ENCODE measurements at places on chromosomes 3 and 15. TPM values are rescaled to one million over a fixed set of nuclear protein-coding genes. Genes with fewer than 3 reads are reported as not detected.

VILL gene
- 9.5 TPM for polyA plus RNA-seq

RTF1 gene
- polyA plus RNA-seq: 27.8 TPM

RBMS3 gene
- polyA plus RNA-seq: 5.6 TPM

UNC13C gene
- 24.7 TPM for polyA plus RNA-seq

CCR3 gene
- not detected for polyA plus RNA-seq

GOLGA8S gene
- polyA plus RNA-seq: 15.5 TPM

SAMMSON gene
- polyA plus RNA-seq: 3.3 TPM

GOLGA8G gene
- 28.8 TPM for polyA plus RNA-seq

SHF gene
- polyA plus RNA-seq: 13.2 TPM

GUCA1C gene
- 1.1 TPM for polyA plus RNA-seq

LMAN1L gene
- polyA plus RNA-seq: 2.2 TPM

SCAMP2 gene
- 130 TPM for polyA plus RNA-seq

MYLK gene
- 151 TPM for polyA plus RNA-seq

ARHGEF26 gene
- 14.7 TPM for polyA plus RNA-seq

AGTR1 gene
- 4.8 TPM for polyA plus RNA-seq

ANKUB1 gene
- polyA plus RNA-seq: 2.5 TPM

ACAD9 gene
- polyA plus RNA-seq: 49.5 TPM

UBL7 gene
- polyA plus RNA-seq: 104 TPM

SLC28A1 gene
- 0.26 TPM for polyA plus RNA-seq

ZWILCH gene
- polyA plus RNA-seq: 77.5 TPM

ACP3 gene
- 2.6 TPM for polyA plus RNA-seq

GPR171 gene
- 0.22 TPM for polyA plus RNA-seq

MASP1 gene
- polyA plus RNA-seq: 3.6 TPM

ASB14 gene
- polyA plus RNA-seq: not detected

THOC7 gene
- 85.5 TPM for polyA plus RNA-seq

AP3B2 gene
- polyA plus RNA-seq: 22.9 TPM

SUCNR1 gene
- polyA plus RNA-seq: 0.42 TPM

ZNF774 gene
- 5.6 TPM for polyA plus RNA-seq

FOXB1 gene
- 7.4 TPM for polyA plus RNA-seq

GATM gene
- 147 TPM for polyA plus RNA-seq

GLDN gene
- 0.61 TPM for polyA plus RNA-seq

CAMKV gene
- 4.0 TPM for polyA plus RNA-seq

NISCH gene
- polyA plus RNA-seq: 166 TPM

ARIH2 gene
- 106 TPM for polyA plus RNA-seq

GOLGA6L4 gene
- 11.1 TPM for polyA plus RNA-seq

TERC gene
- not detected for polyA plus RNA-seq

LRRC3B gene
- polyA plus RNA-seq: 24.2 TPM

ZDHHC19 gene
- polyA plus RNA-seq: 112 TPM

SH3GL3 gene
- polyA plus RNA-seq: 112 TPM

SCAMP5 gene
- 27.4 TPM for polyA plus RNA-seq

CHRD gene
- 4.3 TPM for polyA plus RNA-seq

ZFAND6 gene
- 251 TPM for polyA plus RNA-seq

LIPH gene
- polyA plus RNA-seq: 4.2 TPM

GOLGA6B gene
- polyA plus RNA-seq: 8.6 TPM
